ENCODE measurements at places on chromosomes 4 and X.

- DNase-seq: no peak
Observed at GRCh38 chr4:126758493-126758892, 874.3 kb upstream of the INTU start.

DNA sequence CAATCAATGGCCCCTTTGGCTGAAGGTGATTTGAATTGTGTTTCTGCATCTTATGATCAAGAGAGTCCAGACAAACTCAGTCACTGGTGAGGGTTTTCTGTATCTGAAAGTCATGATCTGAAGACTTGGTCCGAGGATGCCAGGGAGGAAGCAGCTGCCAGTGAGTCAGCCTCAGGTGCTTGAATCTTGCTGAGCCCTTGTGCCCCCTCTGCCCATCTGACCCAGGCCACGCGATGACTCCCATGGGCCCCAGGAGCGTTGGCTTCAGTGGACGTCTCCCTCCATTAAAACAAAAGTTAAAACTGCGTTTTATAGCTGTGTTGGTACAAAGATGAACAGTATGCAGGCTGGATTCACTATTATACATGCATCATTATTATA, 62.0 kb downstream of the HTRA3 start:
- DNase-seq: no peak

DNA sequence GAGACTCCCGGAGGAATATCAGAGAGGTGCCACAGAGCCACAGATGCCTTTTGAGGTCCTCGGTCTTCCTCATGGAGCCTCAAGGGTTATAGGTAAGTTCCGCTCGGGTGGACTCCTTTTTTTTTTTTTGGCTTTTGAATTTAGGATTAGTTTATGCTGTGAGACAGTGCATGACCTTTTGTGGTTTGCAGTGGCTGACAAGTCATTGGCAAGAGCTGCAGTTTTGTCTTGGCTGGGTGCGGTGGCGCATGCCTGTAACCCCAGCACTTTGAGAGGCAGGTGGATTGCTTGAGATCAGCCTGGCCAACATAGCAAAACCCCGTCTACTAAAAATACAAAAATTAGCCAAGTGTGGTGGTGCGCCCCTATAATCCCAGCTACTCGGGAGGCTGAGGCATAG, 4.5 kb upstream of the GRSF1 start:
- no peak for DNase-seq

DNA sequence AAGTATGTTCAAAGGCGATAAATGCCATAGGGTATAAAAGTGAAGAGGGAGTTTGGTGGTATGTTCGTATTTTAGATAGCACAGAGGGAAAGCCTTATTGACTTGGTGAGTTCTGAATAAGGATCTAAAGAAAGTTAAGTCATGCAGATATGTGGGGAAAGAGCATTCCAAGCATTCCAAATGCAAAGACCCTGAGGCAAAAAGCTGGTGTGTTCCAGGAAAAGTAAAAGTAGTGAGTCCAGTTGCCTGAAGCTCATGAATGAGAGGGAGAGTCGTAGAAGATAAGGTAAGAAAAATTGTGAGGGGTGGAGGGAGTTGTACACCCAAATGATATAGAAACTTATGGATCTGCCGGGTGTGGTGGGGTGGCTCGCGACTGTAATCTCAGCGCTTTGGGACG, 426.7 kb downstream of the RPA4 start:
- DNase-seq: no peak

DNA sequence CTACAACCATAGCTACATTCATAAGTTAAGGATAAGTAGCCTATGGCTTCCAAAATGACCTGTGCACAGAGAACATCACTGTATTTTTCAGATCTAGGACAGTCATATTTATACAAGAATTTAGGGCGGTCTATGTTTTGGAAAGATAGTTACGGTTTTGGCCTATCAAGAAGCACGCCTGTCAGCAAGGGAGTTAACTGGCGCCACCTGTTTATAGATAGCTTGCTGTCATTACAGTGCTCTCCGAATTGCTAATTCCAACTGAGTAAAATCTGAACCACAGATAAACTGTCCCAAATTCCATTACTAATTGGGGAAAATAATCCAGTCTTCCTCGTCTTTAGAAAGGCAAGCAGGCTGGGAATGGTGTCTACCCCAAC, 646 bp downstream of the ABCB7 start:
- no peak for DNase-seq

All from NCI-H187 treated with DMSO at 0.1 percent for 48 hours (cell line).